Activated naive CD4-positive, alpha-beta T cell treated with anti-CD3 and anti-CD28 coated beads, Interleukin-2, amount 10 ng/mL, durations not matched to agents 7 days and 5 days (primary cell): ENCODE measurements at places on chromosomes 7 and 10.

- no peak for DNase-seq
These were observed 26.4 kb upstream of the KNDC1 start for GRCh38 chr10:133133471-133134231.

- peak; percentile 86 for DNase-seq
These were observed 6.3 kb downstream of the ATG9B start for GRCh38 chr7:151017953-151018420.

DNA sequence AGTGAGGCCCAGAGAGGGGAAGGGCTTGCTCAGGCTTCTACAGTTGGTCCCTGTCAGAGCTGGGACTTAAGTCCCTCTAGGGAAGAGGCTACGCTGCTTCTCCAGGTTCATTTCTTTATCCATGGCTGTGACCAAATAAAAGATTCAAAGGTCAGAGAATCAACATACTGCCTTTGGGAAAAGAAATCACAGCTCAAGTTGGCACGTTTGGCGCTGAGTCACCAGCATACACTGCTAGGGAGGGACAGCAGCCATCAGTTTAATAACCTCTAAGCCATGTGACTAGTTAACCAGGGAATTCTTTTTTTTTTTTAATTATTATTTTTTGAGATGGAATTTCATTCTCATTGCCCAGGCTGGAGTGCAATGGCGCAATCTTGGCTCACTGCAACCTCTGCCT, 28.4 kb upstream of the CRHR2 start:
- DNase-seq = no peak

- DNase-seq = no peak
These were observed 45.2 kb upstream of the INSIG1 start for GRCh38 chr7:155252444-155252887.

- no peak for DNase-seq
These were observed 5.8 kb downstream of the CDCA7L start for GRCh38 chr7:21939858-21940372.

- DNase-seq = no peak
These were observed 615.0 kb upstream of the MBL2 start for GRCh38 chr10:53387562-53387961.

GRCh38 chr7:110762546-110763225, 328.2 kb upstream of the LRRN3 start:
- no peak for DNase-seq

GRCh38 chr7:157357129-157358040, 20.6 kb downstream of the DNAJB6 start:
- no peak for DNase-seq

DNA sequence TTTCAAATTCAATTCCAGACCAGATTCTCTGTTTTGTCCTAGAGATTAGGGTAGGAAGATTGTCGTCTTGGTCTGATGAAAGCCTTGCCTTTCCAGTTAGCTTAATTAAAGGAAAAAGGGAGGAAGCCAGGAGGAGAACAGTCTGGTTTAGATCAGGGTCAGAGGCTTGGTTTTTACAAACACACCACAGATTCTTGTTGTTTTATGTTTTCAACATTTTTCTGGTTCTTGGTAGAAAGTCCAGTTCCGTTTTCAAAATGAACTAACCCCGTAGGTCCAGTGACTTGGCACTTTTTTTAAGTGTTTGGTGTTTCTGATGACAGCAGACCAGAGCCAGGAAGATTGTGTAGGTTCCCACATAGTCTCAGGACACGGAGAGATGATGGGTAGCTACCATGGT, 167.1 kb upstream of the INHBA start:
- DNase-seq = no peak

- no peak for DNase-seq
These were observed 277.8 kb downstream of the EXOC4 start for GRCh38 chr7:133530682-133531081.
